ENCODE measurements at places on chromosomes 6 and 20. TPM values are rescaled to one million over a fixed set of nuclear protein-coding genes. Genes with fewer than 3 reads are reported as not detected.

GRCh38 chr20:389220-389619, 8.7 kb downstream of the TRIB3 start:
- H3K36me3 ChIP-seq: peaks cover 87% of the 10 kb centered on the region
- no peak overlapping the region for H3K4me3 ChIP-seq
- no peak for DNase-seq
- no peak overlapping the region for H3K27ac ChIP-seq

The DDO gene
- total RNA-seq: not detected

The F13A1 gene
- total RNA-seq: not detected

GRCh38 chr6:4687989-4688947, 87.9 kb upstream of the CDYL start:
- H3K36me3 ChIP-seq: no peaks in the 10 kb centered on the region
- H3K4me1 ChIP-seq: peaks cover 3% of the 10 kb centered on the region
- H3K27ac ChIP-seq: no peak overlapping the region
- H3K27me3 ChIP-seq: no peaks in the 10 kb centered on the region
- no peak overlapping the region for H3K4me3 ChIP-seq
- DNase-seq: peak; percentile 42

The LPA gene
- total RNA-seq: not detected

DNA sequence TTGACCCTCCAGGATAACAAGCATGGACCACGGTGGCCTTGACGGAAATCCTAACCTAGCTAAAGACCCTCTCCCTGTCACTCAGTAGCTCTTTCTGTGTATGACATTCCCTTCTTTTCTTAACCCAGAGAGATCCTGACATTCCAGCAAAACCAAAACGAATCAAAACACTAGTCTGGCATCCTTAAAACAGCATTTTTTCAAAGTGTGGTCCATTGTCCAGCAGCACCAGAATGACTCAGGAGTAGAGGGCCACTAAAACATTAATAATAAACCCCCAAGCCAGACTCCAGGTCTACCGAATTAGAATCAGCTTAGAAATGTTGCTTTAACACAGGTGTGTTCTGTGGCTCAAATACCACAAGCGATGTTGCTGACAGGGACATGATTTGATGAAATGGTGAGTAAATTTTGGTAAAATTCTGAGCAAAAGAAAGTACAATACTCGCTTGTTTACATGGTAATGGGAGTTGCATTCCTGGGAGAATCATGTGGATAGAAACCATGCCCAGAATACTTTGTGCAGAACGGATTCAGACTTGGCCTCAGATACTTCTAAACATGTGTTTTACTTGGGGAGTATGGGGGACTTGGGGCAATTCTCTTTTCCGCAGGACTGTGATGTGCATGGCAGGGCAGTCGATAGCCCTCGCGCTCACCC, 174.2 kb upstream of the KCNG1 start:
- peaks cover 7% of the 10 kb centered on the region for H3K27me3 ChIP-seq
- no peak overlapping the region for H3K4me3 ChIP-seq
- no peak overlapping the region for H3K27ac ChIP-seq
- H3K36me3 ChIP-seq: no peaks in the 10 kb centered on the region
- DNase-seq: no peak
- H3K4me1 ChIP-seq: no peaks in the 10 kb centered on the region

- no peak for DNase-seq
- H3K4me3 ChIP-seq: no peak overlapping the region
- no peak overlapping the region for H3K27ac ChIP-seq
- no peaks in the 10 kb centered on the region for H3K4me1 ChIP-seq
- no peaks in the 10 kb centered on the region for H3K36me3 ChIP-seq
Measured at GRCh38 chr6:42190554-42191183, 4.1 kb downstream of the GUCA1B start.

DNA sequence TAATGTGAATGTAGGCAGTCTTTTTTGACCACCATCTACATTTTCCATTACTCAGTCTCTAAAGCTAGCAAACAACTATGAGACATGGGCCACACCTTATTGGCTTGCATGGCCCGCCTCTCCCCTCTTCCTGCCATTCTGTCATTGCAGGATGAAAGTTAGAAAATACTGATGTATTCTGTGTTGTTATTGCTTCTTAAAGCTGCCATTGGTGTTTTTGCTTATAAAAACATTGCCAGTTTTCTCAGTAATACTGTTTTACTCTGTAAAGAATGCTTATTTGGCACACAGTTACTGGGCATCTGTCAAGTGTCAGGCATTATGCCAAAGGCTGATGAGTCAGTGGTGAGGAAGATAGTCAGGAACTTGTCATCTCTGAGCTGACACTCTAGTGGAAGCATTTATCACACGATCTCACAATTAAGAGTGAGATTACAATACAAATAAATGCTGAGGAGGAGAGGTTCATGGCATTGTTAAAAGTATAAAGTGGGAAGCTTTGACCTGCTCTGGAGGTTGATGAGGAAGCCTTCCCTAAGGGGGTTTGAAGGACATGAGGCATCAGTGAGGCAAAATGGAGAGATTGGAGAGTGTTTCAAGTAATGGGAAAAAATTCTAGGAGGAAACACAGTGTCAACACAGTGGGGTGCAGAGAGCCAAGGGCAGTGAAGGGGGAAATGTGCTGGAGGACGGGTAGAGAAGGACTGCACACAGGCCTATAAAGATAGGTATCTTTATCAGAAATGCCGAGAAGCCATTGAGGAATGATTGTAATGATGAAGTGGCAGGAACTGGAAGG, 14.7 kb downstream of the KLHL32 start:
- H3K4me3 ChIP-seq: no peak overlapping the region
- H3K27ac ChIP-seq: no peak overlapping the region
